ENCODE measurements at places on chromosomes 12 and 14.

GRCh38 chr12:21571046-21571445 is 33.6 kb downstream of the GYS2 start:
- DNase-seq: no peak

GRCh38 chr12:10205220-10205807 is 7.4 kb upstream of the GABARAPL1 start:
- no peak for DNase-seq

GRCh38 chr12:66409195-66409871 is 107.0 kb downstream of the HELB start:
- DNase-seq: no peak

DNA sequence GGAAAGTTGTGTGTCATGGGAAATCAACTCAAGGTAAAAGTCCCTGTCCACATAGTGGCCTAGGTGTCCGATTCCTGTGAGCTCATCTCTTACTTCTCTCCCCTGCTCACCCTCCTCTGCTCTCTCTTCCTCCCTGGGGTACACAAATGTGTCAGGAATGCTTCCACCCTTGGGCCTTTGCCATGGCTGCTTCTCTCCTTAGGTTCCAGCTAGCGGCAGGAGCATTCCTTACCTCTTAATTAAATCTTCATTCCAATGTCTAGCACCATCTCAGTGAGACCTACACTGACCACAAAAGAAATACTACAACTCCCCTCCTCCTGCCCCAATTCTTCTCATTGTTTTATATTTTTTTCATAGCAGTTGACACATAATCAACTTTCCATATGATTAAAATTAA is 298.6 kb downstream of the PDZRN4 start:
- DNase-seq: no peak

- DNase-seq: no peak
Observed at GRCh38 chr14:61876362-61877034, 114.3 kb downstream of the SNAPC1 start.

GRCh38 chr14:103512701-103513611 is 9.7 kb downstream of the CKB start:
- DNase-seq: no peak

GRCh38 chr12:15977999-15978951 is 67.1 kb downstream of the DERA start:
- no peak for DNase-seq

DNA sequence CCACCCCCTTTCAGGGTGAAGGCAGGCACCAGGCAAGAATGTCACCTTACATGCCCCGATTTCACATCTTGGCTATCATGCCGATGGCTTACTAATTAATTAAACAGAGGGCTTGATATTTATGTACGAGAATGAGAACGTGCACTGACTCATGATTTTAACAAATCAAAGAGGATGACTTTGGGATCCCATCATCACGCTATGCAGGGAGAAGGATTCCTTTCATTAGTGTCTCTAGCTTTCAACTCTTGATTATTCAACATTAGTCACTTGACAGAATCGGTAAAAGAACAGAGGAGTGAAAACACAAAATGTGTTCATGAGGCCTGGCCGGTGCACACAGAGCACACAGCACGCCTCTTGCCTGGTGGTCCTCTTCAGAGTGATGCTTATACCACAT is 80.6 kb downstream of the PRKAB1 start:
- DNase-seq: no peak
